NCI-H1417 (cell line): ENCODE measurements at places on chromosomes 12 and 14.

GRCh38 chr12:88339254-88339949, 197.3 kb downstream of the TMTC3 start:
- DNase-seq: no peak

DNA sequence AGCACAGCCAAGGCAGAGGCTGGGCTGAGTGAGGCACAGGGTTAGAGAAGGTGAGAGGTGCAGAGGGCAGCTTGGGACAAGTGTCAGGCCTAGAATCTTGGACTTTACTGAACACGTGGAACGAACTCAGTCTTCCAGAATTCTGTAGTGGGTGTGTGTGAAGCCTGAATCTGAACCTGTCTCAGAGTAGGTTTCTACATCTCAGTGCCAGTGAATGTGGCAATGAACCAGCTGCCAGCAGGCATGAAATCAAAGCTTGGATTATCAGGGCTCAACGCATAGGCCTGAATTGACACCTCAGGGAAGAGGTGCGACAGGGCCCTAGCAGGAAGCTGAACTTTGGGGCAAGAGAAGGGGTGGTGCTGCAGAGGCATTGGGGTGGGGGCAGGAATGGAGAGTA, 104.6 kb downstream of the SAMD4A start:
- no peak for DNase-seq

- no peak for DNase-seq
Measured at GRCh38 chr12:29054858-29055663, 94.0 kb upstream of the FAR2 start.

DNA sequence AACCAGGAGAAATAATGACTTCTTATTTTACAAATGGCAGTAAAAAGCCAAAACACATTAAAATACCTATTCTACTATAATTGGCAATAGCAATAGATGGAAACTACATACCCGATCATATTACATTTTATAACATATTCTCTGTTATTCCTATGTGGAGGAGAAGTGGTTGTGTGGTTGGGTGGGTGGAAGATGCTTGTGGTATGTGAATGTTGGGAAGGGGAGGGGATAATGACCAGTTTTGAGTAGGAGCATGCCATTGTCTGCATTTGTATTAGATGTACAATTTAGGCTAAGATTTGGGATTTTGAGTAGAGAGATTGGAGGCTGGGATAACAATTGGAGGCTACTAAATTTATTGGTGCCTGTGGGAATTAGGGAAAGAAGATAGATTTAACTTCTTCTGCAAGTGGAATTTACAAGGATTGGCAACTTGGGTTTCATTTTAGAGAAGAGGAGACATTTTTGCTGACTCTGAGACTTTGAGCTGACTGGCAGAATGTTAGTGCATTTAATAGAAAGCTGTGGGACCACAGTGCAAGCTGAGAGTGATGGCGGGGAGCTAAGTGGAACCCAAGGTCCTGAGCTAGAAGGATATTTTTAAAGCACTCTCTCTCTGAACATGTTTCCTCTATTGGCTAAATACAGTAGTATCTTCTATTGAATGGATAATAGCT, 65.2 kb downstream of the SLC16A7 start:
- no peak for DNase-seq

DNA sequence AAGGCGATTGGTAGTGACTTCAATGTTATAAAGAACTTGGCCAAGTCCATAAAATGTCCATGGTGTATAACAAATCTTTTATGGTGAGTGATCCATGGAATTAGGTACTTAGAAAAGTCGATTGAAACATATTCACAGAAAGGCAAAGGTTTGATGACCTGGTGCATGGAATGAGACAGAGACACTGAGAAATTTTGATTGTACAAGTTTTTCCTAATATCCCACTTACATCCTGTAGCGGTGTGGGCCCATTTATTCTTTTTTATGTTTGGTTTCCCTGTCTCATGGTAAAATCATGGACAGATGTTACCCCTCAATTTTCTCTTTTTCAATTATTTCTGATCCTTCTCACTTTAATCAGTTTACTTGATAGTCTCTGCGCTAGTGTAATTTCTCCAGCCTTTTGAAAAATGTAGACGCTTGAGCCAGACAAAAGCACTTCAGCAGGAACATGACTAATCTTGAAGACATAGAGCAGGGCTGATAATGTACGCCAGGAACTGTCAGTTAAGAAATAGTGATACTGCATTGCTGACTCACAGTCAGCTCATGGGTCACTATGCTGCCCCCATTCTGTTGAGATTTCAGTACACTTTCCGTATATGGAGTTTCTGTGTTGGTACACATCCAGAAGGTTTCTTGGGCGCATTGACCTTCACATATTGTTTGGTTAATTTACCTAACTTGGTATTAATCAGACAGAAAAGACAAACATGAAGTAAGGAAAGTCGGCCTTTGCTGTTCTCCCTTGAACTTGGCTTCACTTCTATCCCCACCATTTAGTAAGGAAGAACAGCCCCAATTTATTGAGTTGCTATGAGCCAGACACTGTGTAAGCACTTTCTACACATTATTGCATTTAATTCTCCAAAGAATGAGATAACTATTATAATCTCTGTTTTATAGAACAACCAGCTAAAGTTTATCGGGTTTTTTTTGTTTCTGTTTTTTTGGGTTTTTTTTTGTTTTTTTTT, 841.7 kb downstream of the DIO2 start:
- DNase-seq: no peak

DNA sequence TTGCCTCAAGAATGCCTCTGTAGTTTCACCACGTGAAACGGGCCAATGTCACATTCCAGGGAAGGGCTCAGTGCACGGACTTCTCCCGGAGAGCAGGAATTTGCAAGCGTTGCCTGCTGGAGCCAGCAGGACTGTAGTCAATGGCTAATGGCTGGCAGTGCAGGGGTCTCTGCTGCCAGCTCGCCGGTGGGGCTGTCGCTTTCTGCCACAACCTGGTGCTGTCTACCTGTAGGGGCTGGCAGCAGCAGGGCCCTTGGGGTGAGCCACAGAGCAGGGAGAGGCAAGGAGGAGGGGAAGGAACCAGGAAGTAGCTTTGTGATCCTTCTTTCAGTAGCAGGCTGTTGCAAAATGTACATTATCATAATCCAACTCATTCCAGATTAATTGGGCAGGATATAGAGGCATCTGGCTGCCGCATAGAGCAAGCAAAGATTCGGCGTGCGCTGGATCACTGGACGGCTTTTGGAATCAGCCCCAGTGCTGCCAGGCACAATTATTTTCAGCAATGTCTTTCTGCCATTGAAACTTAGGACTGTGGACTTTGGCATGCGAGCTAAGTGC, 114.1 kb downstream of the PAPOLA start:
- no peak for DNase-seq

- DNase-seq: no peak
Measured at GRCh38 chr12:50213439-50213838, 46.3 kb upstream of the CERS5 start.

DNA sequence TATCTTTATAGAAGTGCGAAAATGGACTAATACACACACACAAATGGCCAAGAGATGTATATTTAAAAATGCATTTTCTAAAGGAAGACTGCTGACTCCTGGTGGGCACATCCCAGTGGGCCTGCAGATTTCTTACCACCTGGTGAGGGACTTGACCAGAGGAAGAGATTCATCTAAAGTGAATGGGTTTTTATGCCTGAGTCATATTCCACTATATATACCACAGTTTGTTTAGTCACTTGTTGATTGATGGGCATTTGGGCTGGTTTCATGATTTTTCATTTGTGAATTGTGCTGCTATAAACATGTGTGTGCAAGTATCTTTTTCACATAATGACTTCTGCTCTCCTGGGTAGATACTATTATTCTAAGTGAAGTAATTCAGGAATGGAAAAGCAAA, 277.3 kb downstream of the SLC16A7 start:
- DNase-seq: no peak

- DNase-seq: no peak
Measured at GRCh38 chr12:128818065-128819022, 5.4 kb downstream of the SLC15A4 start.

DNA sequence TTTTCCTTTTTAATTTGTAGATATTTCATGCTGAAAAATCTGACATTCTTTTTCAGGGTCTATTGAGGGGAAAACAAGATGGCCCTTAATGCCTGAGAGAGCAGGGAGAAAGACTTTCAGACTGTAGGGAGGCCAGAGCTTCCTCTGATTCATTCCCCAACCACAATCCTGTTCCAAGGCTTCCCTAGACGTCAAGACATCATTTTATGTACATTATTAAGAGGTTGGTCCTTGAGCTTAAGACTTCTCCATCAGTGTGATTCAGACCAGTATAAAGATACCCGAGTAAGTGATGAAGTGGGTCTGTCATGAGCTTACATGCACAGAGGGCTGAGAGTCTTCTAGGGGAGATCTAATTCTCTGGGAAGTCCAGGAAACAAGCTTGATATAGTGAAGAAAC, 57.3 kb downstream of the AVPR1A start:
- no peak for DNase-seq

GRCh38 chr12:26847431-26847830, 14.4 kb upstream of the ITPR2 start:
- no peak for DNase-seq

DNA sequence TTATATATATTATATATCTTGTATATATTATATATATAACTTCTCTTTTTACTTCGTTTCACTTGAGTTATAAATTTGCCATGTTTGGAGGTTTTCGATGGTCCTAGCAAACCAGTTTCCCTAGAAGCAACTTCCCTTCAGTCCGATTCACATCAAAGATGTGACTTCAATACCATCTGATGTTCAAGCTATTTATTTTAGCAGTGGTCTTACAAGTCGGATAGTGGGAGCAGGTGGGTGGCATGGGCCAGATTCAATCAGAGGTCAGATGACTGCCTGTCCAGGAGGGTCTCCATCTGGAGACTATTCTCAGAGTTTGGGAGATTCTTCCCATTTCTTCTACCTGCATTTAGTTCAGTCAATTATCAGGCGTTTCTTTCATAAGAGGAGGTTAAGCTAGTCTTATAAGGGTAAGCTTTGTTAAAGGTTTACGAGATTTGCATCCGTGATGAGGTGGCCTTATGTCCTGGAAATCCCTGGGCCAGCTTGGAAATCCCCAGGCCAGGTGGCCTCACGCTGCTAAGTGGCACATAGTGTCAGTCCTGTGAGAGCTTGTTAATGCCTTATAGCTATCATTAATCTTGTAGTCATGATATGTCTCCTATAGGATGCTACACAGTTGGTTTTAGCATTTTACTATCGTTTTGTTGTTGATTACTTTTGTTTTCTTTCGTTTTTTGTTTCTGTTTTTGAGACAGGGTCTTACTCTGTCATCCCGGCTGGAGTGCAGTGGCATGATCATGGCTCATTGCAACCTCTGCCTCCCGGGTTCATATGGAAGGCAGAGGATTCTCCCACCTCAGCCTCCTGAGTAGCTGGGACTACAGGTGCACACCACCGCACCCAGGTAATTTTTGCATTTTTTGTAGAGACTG, 145.8 kb downstream of the BICD1 start:
- DNase-seq: no peak

DNA sequence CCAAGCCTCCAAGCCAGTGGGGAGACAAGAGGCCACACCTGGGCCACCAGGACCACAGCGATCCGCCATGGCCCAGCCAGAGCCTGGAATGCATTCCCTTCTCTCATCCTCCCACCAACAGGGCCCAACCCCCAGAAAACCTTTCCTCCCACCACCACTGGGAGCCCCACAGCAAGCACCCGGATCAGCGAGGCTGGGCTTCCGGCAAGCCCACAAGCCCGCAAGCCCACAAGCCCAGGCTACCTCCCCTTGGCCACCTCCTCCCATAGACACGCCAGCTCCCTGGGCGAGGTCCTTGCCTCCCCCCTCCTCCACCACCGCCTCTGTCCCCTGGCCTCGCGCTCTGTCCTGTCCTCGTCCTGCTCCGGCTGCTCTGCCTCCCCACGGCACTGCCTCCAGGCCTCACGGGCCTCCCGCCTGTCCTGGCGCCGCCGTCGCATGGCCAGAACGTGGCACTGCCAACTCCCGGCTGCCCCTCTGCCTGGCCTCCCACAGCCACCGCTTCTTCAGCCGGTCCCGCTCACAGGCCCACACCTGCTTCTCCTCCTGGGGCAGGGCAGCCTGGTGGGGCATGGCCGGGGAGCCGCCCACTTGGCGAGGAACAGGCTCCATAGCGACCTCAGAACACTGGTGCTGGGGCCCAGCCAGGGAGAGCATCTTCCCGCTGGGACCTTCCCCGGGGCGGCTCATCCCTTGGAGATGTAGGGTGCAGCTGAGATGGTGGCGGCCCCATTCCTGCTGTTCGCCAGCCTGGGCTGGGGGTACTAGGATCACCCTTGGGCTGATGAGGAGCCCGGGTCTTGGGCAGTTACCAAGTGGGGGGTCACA, 5.6 kb downstream of the CDK2AP1 start:
- no peak for DNase-seq

DNA sequence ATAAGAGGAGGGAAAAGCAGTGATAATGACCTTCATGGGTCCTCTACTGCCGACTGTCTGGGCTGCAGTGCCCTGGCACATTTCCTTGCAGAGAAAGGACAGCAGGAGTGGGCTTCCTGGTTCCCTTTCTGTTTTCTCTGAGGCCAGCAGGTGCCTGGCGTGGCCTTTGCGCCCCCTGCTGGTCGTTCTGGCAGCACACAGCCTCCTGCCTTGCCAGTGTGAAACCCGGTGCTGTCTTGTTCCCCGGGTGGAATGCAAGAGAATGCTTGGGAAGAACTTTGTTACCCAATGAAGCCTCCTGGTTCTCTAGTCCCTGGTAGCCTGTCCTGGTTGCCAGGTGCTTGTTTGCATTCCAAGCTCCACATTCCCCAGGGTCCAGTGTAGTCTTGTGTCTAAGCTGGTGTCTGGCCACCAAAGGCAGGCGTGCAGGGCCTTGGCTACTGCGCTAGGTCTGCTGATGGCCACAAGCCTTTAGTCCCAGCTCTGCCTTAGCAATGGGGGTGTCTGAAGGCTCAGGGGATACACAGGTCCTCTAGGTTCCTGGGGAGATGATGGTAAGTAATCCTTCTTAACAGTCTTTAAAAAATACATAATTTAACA, 1392.4 kb upstream of the TMEM132C start:
- DNase-seq: peak; percentile 26

DNA sequence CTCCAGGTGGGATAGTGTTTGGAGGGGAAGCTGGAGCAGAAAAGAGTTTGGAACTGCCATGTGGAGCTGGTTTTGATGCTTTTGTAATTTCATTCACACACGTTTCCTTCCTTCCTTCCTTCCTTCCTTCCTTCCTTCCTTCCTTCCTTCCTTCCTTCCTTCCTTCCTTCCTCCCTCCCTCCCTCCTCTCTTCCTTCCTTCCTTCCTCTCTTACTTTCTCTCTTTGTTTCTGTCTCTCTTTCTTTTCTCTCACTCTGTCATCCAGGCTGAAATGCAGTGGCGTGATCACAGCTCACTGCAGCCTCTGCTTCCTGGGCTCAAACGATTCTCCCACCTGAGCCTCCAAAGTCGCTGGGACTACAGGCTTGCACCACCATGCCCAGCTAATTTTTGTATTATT, 168.0 kb upstream of the ARID2 start:
- no peak for DNase-seq

GRCh38 chr12:6570264-6570887, 2.3 kb upstream of the NOP2 start:
- peak; percentile 45 for DNase-seq

GRCh38 chr12:79127271-79127751, 262.7 kb downstream of the SYT1 start:
- no peak for DNase-seq

- DNase-seq: peak; percentile 46
Measured at GRCh38 chr12:126772171-126772864, 1494.7 kb upstream of the TMEM132C start.
